ENCODE measurements at places on chromosomes 7 and 10.
A peak's percentile ranks its signal among the peaks of the same experiment; 100 is the strongest.

GRCh38 chr10:88989824-88990383, 694 bp upstream of the FAS start:
- DNase-seq, result peak; percentile 25

- no peak for DNase-seq
Observed at GRCh38 chr7:44838751-44839150, 9.1 kb downstream of the H2AZ2 start.

DNA sequence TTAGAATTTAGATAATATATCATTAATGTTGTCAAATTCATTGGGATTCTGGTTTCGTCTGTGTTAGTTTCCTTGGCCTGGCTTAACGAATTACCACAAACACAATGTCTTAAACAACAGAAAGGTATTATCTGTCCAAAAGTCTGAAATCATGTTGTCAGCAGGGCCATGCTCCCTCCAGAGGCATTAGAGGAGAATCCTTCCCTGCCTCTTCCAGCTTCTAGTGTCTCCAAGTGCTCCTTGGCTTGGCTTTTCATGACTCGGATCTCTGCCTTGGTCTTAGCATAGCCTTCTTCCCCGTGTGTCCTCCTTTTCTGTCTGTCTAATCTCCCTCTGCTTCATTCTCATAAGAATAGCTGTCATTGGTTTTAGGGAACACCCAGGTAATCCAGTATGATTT, 482.5 kb downstream of the SEMA3D start:
- no peak for DNase-seq

DNA sequence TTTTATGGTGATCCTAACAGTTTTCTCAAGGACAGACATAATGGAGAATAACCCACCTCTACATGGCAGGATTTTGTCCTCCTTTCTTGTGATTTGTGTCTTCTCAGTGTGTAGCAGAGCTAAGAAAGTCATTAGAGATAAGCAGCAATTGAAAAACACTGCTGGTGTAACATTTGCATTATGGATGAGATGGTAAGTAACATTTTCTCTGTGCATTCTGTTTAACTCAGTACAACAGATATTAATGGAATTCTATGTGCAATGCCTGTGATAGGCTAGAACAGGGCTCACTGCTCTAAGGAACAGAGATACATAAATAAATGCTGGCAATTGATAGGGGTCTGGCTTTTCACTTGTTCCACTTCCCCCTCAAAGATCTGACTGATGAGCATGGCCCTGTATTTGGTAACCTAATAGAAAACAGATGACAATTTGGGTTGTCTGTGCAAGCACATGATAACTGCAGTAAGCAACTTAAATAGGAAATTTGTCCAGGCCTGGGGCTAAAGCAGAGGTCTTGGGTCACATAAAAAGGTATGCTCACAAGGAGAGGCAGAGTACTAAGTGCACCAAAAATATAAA, 560.3 kb upstream of the POM121L12 start:
- no peak for DNase-seq

DNA sequence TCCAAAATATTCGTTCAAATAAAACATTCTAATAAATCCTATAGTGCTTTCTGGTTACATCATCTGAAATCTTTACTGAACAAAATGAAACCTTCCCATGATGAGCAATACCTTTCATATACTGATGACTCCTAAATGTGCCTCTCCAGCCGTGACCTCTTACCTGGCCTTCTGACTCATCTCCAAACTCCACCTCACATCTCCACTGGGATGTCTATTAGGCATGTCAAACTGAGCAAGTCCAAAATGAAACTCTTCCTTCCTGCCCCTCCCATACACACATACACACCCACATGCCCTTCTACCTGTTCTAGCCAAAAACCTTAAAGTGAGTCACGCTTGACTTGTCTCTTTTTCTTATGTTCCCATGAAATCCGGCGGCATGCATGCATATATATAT, 22.9 kb downstream of the GSAP start:
- DNase-seq, result no peak

DNA sequence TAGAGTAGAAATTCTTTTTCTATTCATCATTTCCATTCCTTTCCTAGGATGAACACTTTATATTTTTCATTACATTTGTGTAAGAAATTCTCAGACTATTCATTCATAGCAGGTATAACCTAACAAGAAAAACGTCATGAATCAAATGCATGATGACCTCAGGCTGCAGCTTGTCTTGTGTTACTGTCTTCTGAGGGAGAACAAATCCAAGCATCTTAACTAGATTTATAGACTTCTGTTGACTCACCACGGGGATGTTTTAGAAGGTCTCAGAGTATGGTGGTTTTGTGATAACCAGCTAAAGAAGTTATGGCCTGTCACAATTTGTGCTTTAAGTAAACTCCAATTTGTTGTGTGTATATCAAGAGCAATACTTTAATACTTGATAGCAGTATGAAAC, 102.7 kb downstream of the ANKRD7 start:
- DNase-seq, result no peak

DNA sequence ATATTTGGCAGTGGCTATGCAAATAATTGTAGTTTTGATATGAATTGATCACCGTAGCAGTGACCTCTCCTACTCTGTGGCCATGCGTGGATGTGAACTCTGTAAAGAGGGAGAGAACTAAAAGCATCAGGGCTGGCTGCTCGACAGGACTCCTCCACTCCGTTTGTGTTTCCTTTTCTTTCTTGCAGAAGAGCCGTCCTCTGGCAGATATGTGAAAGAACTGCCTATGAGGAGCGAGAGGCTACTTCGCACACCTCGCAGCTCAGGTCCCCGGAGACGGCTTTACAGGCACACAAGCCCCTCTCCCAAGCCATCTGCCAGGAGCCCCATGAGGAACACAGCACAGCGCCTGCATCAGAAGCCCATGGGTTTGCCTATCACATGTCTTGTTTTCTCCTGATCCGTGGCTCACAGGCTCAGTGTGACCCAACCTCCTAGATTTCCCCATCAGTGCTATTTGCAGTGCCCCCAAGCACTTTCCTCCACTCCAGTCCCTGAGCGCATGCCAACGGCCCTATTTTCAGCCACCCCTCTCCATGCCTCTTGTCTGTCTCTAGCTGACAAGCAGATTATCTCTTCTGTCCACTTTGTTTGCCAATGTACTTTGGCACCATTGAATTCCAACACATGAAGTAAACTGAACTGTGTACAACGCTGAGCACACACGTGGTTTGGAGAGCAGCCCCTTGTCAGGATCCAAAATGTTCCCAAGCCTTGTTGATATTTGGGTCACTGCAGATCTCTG, 164.3 kb upstream of the AKR1E2 start:
- DNase-seq, result no peak

GRCh38 chr10:124242365-124242764, 149.0 kb upstream of the CHST15 start:
- DNase-seq, result no peak

DNA sequence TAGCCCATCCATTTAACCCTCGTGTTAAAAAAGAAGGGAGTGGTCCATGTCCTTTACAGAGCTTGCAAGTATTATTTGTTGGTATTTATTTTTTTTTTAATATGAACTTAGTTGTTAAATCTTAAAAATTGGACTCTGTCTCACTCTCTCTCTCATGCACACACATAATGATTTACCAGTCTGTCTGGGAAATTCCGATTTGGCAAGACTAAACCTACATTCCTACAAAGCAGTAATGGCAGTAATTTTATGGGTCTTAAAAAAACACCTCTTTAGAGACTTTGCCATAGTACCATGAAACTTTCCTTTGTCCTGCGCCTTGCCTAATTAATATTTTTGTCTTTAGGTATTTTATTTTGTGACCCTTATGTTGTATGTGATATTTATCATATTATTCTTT, 239.5 kb upstream of the PPP1R3A start:
- DNase-seq, result no peak

DNA sequence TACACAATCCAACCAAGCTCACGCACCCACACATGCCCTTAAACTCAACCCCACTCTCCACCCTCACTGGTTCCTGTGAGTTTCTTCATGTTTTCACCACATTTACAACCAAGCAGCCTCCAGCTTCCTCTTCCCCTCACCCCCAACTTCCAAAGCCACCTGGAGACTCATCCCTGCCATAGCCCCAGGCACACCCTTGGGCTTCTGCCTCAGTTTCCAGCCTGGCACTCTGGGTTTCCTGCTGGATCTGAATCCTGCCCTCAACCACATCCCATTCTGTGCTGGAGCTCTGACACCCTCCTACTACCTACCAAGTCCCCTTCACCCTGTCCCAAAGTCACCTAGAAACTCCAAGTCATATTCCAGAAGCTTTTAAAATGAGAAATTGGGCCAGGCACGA, 29.4 kb downstream of the CCDC3 start:
- DNase-seq, result no peak

- no peak for DNase-seq
Observed at GRCh38 chr7:90999989-91000979, 263.9 kb upstream of the FZD1 start.

Measured in hematopoietic multipotent progenitor cell treated with erythropoietin and hydrocortisone succinate and interleukin-3 and kit ligand, for 8 days (in vitro differentiated cells).